ENCODE measurements at places on chromosomes 5 and 9.

DNA sequence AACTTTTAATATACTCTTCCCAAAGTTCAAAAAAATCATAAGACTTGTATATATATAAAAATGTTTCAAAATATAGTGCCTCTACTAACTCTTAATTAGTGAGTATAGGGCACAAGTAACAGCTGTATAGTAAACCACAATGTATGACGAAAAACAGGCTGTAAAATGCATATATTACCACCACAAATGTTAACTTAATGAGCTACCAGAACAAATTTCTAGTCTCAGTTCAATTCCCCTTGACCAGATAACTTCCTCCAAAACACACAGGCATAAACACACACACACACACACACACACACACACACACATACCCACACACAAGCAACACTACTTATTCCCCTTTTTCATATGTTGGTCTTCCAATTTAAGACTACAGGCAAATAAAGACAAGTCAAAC lies 78.8 kb downstream of the FBXL17 start:
- no peak for DNase-seq

- no peak for DNase-seq
These were observed 49.9 kb downstream of the ISL1 start for GRCh38 chr5:51433052-51433710.

- no peak for DNase-seq
These were observed 8.9 kb upstream of the ACTBL2 start for GRCh38 chr5:57491369-57491965.

DNA sequence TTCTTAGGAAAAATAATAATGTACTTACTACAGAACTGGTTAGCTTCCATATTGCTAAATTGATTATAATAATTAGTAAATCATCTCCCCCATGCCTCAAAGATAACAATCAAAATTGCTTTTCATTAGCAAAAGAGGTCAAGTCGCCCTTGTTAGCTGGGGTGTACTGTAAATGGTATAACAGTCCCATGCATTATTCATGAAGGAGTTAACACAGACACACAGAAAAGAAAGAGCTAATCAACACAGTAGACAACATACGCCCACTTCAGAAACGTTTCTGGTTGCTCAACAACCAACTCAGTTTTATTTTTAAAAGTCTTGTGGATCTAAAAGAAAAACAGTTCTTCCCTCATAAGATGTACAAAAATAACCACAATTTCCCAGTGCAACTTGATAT lies 100.2 kb downstream of the MPDZ start:
- no peak for DNase-seq

DNA sequence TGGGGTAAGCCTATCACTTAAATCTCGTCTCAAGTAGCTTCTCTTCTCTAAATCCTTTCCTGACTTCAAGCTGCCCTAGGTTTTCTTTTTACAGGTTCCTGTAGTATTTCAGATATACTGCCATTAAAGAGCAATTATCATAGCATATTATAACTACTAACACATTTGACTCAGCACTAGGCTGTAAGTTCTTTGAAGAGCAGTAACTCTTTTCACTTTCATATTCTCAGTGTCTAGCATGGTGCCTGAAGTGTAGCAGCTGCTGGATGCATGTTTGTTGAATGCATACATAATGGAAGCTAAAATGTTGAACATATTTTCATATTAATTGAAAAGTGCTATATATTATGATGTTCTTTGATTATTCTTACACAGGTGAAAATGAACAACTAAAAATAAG lies 22.5 kb downstream of the CCDC152 start:
- DNase-seq: no peak

DNA sequence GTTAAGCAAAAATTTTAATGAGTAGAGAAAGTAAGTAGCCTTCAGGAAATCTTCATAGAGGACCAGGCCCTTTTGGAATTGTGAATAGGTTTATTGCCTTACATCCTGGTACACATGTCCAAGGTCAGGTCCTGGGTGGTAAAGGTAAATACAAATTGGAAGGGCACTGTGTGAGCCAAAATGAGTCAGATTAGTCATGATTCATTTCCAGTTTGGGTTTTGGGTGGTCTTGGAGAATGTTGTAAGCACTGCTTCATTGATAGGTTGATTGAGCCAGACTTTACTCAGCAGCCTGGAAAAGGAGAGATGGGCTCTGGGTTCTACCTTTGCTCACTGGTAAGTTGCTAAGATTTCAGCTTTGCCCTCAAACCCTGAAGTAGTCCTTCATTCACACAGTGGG lies 82.5 kb upstream of the ZNF169 start:
- no peak for DNase-seq

DNA sequence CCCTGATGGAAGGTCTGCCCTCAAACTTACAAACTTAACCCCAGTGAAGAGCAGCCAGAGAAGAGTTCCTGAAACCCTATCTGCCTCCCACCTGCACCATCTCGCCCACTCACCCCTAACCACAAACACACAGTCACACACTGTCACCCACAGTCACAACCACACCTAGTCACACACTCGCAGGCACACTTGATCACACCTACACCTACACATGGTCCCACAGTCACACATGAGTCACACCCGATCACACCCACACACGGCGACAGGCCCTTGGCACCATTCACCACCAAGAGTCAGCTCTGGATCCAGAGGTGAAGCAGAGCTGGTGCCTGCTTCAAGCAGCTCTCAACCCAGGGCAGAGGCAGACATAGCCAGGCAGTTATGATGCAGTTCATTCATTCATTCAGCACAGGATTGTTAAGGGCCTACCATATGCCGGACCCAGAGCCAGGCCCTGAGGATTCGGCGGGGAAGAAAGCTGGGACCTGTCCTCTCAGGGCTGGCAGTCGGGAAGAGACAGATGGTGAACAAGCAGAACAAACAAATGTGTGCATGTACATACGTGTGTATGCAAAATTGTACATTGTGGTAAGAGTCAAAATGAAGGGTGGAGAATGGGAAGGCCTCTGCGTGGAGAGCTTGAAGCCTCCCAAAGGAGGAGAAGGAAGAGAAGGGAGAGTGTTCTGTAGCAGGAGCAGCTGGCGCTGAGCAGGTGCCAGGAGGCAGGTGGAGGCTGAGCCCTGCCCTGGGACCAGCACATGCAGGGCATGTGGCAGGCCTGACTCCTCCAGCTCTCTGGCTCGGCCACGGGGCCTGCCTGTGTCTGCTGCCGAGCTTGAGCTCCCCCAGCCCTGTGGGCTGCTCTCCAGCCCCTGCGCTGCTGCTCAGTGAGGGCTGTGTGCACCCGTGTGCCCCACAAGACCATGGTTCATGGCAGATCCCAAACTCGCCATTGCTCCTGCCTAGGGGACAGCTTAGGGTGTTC lies 6.4 kb downstream of the TSPAN17 start:
- DNase-seq: peak; percentile 44

- no peak for DNase-seq
These were observed 21.0 kb downstream of the HNRNPK start for GRCh38 chr9:83959061-83959460.

GRCh38 chr9:136186386-136186785 lies 18.5 kb downstream of the LHX3 start:
- DNase-seq: no peak

- DNase-seq: no peak
These were observed 36.7 kb downstream of the CDK7 start for GRCh38 chr5:69271376-69271775.

- no peak for DNase-seq
These were observed 88.6 kb downstream of the ANGPTL2 start for GRCh38 chr9:127033789-127034188.

- DNase-seq: no peak
These were observed 129.1 kb downstream of the MACROH2A1 start for GRCh38 chr5:135269931-135270421.

GRCh38 chr5:165227515-165227914 lies 1722.1 kb downstream of the MAT2B start:
- no peak for DNase-seq

DNA sequence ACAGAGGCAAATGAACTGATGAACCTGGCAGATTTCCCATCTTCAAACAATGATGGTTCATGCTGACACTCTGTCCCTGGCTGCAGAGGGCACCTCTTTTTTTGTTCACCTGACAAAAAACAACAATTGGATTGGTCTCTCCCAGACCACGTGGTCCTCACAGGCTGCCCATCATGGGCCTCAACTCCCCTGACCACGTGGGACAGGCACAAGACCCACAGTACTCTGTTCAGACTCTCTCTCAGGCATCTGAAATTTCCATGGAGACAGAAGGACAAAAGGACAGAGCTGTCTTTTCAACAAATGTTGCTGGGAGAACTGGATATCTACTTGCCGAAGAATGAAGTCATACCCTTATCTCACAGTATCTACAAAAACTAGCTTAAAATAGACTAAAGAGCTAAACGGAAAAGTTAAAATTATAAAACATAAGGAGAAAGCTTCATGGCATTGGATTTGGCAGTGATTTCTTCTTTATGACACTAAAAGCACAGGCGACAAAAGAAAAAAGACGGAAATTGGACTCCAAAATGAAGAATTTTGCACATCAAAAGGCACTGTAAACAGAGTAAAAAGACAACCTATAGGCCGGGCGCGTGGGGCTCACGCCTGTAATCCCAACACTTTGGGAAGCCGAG lies 12.2 kb upstream of the DRD1 start:
- no peak for DNase-seq

DNA sequence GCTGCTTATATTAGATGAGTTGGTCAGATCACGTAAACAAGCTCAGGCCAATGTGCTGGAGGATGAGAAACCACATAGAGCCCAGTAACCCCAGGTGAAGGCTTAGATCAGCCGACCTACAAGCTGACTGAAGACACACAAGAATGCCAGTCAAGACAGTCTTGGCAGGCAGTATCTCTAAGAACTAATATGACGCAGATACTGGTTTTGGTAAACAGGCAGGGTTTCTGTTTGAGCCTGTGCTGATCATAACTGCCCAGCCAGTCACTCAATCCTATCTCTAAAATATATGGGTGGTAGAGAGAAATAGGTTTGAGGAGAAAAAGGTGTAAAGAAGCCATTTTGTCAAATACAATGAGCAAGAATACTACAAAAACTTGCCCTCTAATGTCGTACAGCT lies 7.8 kb upstream of the RIGI start:
- no peak for DNase-seq

DNA sequence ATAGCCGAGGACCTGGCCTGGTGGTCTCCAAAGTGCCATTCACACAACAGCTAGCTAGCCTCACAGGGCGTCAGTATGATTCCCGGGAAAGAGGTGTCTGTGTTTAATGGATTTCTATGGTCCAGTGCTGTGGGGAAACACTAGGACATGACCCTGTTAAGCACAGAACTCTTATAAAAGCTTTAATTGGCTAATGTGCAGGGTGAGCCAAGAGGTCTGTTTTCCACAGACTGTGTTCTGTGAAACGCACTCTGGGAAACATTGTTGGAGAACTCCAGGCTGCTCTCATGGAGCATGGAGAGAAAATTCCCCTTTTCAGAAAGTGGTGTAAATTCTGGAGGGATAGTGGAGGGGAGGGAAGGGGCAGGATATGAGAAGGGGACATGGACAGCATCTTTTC lies 331.4 kb downstream of the FBXL7 start:
- DNase-seq: no peak

GRCh38 chr9:38347271-38347671 lies 45.2 kb upstream of the ALDH1B1 start:
- no peak for DNase-seq

DNA sequence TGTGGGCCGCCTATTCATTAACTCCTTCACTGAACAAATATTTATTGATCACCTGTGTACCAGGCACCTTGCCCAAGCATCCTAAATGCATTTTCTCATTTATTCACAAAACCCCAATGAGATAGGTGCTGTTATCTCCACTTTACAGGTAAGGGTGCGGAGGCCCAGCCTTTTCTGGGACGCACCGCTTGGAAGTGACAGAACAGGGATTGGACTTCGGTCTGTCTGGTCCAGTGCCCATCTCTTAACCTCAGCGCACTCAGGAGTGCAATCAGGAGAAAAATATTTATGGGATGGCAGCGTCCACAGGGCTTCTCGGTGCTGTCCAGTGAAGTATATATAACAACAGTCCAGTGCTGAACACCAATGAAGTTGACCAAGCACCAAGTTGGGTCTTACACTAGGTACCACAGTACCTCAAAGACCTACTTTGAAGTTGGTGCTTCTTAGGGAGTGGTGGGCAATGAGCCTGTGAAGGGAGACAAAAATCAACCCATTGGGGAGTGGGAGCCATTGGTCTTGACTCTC lies 18.9 kb upstream of the GARNL3 start:
- DNase-seq: no peak

GRCh38 chr9:103816146-103816545 lies 278.0 kb upstream of the SMC2 start:
- DNase-seq: no peak

DNA sequence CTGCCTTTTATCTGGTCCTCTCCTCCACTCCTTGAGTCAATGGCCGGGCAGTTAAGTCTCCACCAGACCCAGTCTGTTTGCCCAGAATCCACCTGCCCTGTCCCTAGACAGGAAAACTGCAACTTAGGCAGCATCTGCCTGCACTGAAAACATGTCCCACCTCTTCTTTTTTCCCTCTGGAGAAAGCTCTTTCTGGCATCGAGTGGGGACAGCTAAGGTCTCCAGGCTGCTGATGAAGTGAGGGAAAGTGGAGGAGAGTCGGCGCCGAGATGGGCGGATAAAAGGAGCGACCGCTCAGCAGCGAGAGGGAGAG lies 243 bp upstream of the SHISAL2B start:
- no peak for DNase-seq

- DNase-seq: no peak
These were observed 429.3 kb downstream of the TMEM232 start for GRCh38 chr5:110297152-110297670.

DNA sequence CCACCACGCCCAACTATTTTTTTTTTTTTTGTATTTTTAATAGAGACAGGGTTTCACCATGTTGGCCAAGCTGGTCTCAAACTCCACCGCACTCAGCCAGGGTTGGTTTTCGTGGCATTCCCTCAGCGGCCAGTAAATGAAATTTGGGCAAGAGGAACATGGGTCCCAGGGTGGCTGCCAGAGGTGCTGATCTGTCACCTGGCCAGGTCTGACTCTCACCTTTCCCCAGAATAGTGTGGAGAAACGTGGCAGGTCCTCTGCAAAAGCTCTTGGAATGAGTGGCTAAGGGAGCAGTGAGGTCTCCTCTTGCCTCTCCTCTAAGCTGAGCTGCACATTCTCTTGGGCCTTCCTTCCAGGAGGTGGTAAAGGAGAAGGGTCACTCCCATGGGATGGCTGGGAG lies 170.1 kb downstream of the IRX2 start:
- no peak for DNase-seq

GRCh38 chr5:14864181-14864812 lies 7.3 kb downstream of the ANKH start:
- no peak for DNase-seq

GRCh38 chr5:158606233-158606632 lies 493.5 kb downstream of the EBF1 start:
- DNase-seq: no peak

GRCh38 chr5:52607227-52607824 lies 180.4 kb upstream of the ITGA1 start:
- no peak for DNase-seq

- DNase-seq: no peak
These were observed 43.3 kb downstream of the SLC28A3 start for GRCh38 chr9:84297162-84297821.

GRCh38 chr5:143413958-143414669 lies 10.6 kb upstream of the NR3C1 start:
- no peak for DNase-seq

GRCh38 chr5:128632264-128632663 lies 94.2 kb upstream of the FBN2 start:
- no peak for DNase-seq
